ENCODE measurements at places on chromosomes 2 and 18. TPM values are rescaled to one million over a fixed set of nuclear protein-coding genes. Genes with fewer than 3 reads are reported as not detected.

Gene KCNJ3
- not detected for total RNA-seq

DNA sequence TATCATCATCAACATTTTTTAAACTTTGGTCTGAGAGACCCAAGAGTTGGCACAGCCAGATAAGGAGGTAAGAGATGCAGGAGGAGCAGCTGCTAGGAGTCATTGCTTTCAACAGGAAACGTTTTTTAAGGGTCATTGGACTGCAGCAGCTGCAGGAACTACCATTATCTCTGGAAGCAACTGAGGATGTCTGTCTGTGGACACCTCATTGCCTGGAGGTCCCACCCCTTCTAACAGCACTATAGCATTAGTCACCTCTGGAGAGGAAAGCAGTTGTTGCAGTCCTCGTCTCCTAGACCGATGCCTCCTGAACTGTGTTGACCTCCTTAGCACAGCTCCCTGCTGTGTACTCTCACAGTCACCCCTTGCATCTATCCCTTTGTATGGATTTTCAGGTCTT is 21.5 kb upstream of the FSHR start:
- no peaks in the 10 kb centered on the region for H3K27me3 ChIP-seq
- no peak for DNase-seq
- no peak overlapping the region for H3K27ac ChIP-seq
- no peaks in the 10 kb centered on the region for H3K4me1 ChIP-seq
- no peaks in the 10 kb centered on the region for H3K36me3 ChIP-seq

Gene WDR7
- total RNA-seq: 20.5 TPM

GRCh38 chr2:219664944-219665343 is 37.5 kb downstream of the SLC4A3 start:
- no peaks in the 10 kb centered on the region for H3K36me3 ChIP-seq
- DNase-seq: no peak
- H3K4me1 ChIP-seq: no peaks in the 10 kb centered on the region
- no peak overlapping the region for H3K27ac ChIP-seq
- H3K27me3 ChIP-seq: no peaks in the 10 kb centered on the region

- DNase-seq: no peak
- no peaks in the 10 kb centered on the region for H3K36me3 ChIP-seq
- no peak overlapping the region for H3K27ac ChIP-seq
- H3K4me3 ChIP-seq: no peak overlapping the region
- no peaks in the 10 kb centered on the region for H3K27me3 ChIP-seq
- H3K4me1 ChIP-seq: no peaks in the 10 kb centered on the region
These were observed 33.0 kb upstream of the MEP1B start for GRCh38 chr18:32156855-32157254.

- H3K4me1 ChIP-seq: no peaks in the 10 kb centered on the region
- no peaks in the 10 kb centered on the region for H3K27me3 ChIP-seq
- no peak for DNase-seq
- H3K27ac ChIP-seq: no peak overlapping the region
These were observed 178.5 kb upstream of the SESTD1 start for GRCh38 chr2:179443180-179443579.

DNA sequence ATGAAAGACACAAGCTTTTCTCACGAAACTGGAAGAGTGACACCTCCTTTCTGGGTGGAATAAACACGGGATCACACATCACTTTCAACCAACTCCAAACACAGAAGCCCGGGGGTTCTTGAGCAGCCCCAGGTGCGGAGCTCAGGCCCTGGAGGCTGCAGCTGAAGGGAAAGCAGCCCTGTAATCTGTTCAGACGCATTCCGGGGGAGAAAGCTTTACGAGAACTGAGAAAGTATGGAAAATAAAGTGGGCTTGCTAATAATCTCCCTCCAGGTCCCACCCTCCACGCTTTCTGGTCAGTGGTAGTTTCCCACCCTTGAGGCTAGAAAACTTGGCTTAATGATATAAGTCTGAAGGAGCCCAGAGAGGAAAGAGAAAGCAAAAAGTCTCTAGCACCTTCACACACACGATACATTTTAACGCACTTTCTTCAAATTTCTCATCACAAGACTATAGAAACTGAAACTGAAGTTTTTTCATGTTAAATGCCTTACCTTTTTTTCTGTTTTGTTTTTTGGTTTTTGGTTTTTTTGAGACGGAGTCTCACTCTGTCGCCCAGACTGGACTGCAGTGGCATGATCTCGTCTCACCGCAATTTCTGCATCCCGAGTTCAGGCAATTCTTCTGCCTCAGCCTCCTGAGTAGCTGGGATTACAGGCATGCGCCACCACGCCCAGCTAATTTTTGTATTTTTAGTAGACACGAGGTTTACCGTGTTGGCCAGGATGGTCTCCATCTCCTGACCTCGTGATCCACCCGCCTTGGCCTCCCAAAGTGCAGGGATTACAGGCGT is 141.3 kb downstream of the AFF3 start:
- no peaks in the 10 kb centered on the region for H3K27me3 ChIP-seq
- H3K4me3 ChIP-seq: no peak overlapping the region
- no peak for DNase-seq

Gene KCNIP3
- total RNA-seq: not detected

- no peaks in the 10 kb centered on the region for H3K27me3 ChIP-seq
- no peak overlapping the region for H3K4me3 ChIP-seq
- H3K4me1 ChIP-seq: no peaks in the 10 kb centered on the region
- no peaks in the 10 kb centered on the region for H3K36me3 ChIP-seq
- no peak overlapping the region for H3K27ac ChIP-seq
These were observed 1386.5 kb downstream of the RPIA start for GRCh38 chr2:90077948-90078347.

GRCh38 chr2:170504810-170505145 is 210.4 kb upstream of the SP5 start:
- DNase-seq: no peak
- no peak overlapping the region for H3K27ac ChIP-seq
- no peak overlapping the region for H3K4me3 ChIP-seq
- no peaks in the 10 kb centered on the region for H3K27me3 ChIP-seq
- no peaks in the 10 kb centered on the region for H3K36me3 ChIP-seq
- H3K4me1 ChIP-seq: peaks cover 30% of the 10 kb centered on the region

GRCh38 chr2:155372969-155373368 is 674.5 kb downstream of the KCNJ3 start:
- DNase-seq: no peak
- H3K4me3 ChIP-seq: no peak overlapping the region
- no peak overlapping the region for H3K27ac ChIP-seq
- no peaks in the 10 kb centered on the region for H3K36me3 ChIP-seq
- no peaks in the 10 kb centered on the region for H3K4me1 ChIP-seq
- H3K27me3 ChIP-seq: no peaks in the 10 kb centered on the region

DNA sequence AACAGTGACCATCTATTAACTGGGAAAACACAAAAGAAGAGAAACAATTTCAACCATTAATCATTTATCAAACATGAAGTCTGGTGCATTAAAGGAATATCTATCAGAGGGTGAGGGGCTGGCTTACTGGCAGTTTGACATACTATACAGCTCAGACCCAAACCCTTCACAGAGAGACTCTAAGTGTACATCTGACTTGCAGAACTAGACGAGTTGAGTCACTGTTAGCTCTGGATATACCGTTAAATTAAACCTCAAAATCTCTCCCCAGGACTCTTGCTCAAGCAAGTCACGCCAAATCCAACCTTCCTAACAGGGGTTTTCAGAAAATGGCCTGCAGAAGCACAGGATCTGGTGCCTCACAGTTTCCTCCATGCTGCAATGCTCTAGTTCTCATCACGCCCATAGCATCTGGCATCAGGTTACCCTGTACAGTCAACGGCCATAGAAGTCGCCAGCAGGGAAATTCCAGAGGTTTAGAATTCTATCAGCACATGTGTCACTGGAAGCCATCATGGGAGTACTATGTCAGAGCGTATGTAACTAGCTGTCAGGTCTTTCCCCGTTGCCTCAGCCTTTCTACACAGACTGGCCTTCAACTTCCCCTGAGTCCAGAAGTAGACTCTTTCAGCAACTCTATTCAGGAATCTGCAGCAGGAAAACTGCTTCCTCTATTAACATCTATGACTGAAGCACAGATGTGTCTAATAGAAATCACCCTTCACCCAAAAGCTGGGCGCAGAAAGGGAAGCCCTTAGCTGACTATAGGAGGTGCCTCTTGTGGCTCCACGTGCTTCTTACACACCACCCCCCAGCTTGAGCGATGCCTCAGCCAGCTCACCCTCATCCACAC is 9.3 kb downstream of the TGOLN2 start:
- peaks cover 51% of the 10 kb centered on the region for H3K4me1 ChIP-seq
- H3K27ac ChIP-seq: no peak overlapping the region
- DNase-seq: no peak
- H3K4me3 ChIP-seq: no peak overlapping the region
- H3K27me3 ChIP-seq: no peaks in the 10 kb centered on the region

Gene RFX8
- not detected for total RNA-seq

DNA sequence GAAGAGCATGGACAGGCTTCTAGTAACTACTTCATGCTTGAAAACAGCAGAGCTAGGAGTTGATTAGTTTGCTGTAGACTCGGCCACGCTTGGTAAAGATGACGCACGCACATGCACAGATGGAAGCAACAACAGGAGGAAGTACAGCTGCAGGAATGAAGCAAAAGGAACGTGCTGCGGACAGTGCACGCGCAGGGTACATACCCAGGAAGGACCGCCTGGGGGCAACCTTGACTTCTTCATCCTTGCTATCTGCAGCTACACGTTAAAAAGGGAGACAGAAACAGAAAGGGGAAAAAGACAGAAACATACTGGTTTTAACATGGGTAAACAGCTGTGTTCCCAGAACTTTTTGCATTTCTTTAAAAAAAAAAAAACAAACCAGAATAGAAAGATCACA is 17.7 kb downstream of the SLC66A2 start:
- H3K27ac ChIP-seq: no peak overlapping the region
- H3K36me3 ChIP-seq: peaks cover 9% of the 10 kb centered on the region
- H3K4me3 ChIP-seq: no peak overlapping the region
- DNase-seq: no peak

- no peaks in the 10 kb centered on the region for H3K27me3 ChIP-seq
- H3K27ac ChIP-seq: no peak overlapping the region
- H3K4me3 ChIP-seq: no peak overlapping the region
- no peaks in the 10 kb centered on the region for H3K36me3 ChIP-seq
- no peaks in the 10 kb centered on the region for H3K4me1 ChIP-seq
These were observed 266.1 kb downstream of the SOCS6 start for GRCh38 chr18:70554854-70555445.

- no peaks in the 10 kb centered on the region for H3K27me3 ChIP-seq
- H3K4me3 ChIP-seq: no peak overlapping the region
- no peaks in the 10 kb centered on the region for H3K36me3 ChIP-seq
These were observed 122.6 kb upstream of the NOSTRIN start for GRCh38 chr2:168679741-168680310.

Gene AOX1
- total RNA-seq: not detected

Gene C2orf81
- total RNA-seq: 3.2 TPM

Data from CD8-positive, alpha-beta memory T cell (primary cell).